Activated CD4-positive, alpha-beta T cell treated with anti-CD3 and anti-CD28 coated beads, Interleukin-2, amount 10 ng/mL, durations not matched to agents 7 days and 5 days (primary cell): ENCODE measurements at places on chromosomes 3 and 15. TPM values are rescaled to one million over a fixed set of nuclear protein-coding genes. Genes with fewer than 3 reads are reported as not detected.
A peak's percentile ranks its signal among the peaks of the same experiment; 100 is the strongest.

GRCh38 chr15:63582179-63582578 lies 15.0 kb upstream of the FBXL22 start:
- H3K4me3 ChIP-seq = no peak overlapping the region
- no peaks in the 10 kb centered on the region for H3K27me3 ChIP-seq
- no peaks in the 10 kb centered on the region for H3K4me1 ChIP-seq
- H3K36me3 ChIP-seq = peaks cover 44% of the 10 kb centered on the region
- no peak for DNase-seq
- H3K27ac ChIP-seq = no peak overlapping the region

- H3K4me3 ChIP-seq = no peak overlapping the region
- no peak for DNase-seq
- H3K36me3 ChIP-seq = no peaks in the 10 kb centered on the region
These were observed 25.4 kb upstream of the OTOL1 start for GRCh38 chr3:161471211-161471610.

- peaks cover 5% of the 10 kb centered on the region for H3K4me1 ChIP-seq
- H3K27ac ChIP-seq = no peak overlapping the region
- H3K4me3 ChIP-seq = no peak overlapping the region
- peaks cover 25% of the 10 kb centered on the region for H3K27me3 ChIP-seq
These were observed 10.8 kb upstream of the GRIP2 start for GRCh38 chr3:14550651-14551611.

DNA sequence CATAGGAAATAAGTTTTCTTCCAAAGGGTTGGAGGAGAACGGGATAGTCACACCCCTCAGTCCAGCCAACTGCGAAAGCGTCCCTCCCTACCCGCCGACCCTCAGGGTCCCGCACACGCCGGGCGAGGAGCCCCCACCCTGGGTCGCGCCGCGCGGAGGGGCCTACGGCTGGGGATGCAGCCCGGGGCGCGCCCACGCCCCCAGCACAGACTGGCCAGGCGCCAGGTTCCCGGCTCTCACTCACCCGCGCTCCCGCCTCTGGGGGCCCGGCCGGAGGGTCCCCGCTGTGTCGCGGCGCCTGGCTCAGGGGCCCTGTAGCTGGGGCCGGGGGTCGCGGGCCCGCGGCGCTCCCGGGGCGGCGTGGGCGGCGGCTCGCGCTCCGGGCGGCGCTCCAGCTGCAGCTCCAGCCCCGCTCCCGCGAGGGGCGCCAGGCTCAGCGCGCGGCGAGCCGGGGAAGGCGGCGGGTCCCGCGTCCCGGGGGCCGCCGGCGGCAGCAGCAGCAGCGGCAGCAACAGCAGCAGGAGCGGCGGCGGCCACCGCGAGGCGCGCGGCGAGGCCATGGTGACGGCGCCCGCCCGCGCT lies 375 bp downstream of the HEG1 start:
- peaks cover 11% of the 10 kb centered on the region for H3K36me3 ChIP-seq
- H3K27ac ChIP-seq = peak overlapping the region; percentile 85
- peaks cover 52% of the 10 kb centered on the region for H3K4me1 ChIP-seq

DNA sequence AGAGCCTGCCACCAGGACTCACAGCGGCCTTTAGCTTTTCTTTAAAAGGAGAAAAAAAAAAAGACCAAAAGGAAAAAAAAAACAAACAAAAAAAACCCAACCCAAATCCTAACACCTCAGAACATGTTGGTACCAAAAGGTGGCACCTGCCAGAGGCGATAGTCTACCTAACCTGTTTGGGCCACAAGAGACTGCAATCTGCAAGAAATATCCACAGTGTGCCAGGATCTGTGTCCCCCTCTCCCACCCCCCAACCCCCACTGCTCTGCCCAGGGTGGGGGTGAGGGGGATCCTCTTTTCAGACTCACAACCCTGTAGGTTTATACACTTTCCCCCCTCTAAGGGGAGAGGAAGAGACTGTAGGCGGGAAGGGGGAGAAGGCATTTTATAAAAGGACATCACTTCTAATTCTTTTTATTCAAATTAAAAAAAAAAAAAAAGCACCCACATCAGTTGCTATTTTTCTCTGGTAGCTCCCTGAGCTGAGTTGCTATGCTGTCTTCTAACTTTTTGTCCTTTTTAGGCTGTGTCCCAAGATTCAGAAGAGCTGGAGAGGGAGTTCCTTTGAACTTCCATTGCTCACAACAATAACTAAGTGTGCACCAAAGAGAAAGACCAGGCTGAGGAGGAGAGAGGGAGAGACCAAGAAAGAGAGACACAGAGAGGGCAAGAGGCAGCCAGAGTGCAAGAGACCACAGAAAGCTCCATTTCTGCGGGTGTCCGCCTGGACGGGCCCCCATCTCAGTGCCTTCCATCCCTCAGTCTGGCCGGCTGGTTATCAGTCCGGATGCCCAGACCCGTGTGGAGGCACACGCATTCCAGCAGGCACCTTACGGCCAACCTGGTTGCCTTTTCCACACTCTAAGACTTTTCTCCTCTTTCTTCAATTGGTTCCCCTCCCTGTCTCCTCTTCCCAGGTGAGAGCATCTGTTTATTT lies 48.9 kb downstream of the TLE3 start:
- no peaks in the 10 kb centered on the region for H3K27me3 ChIP-seq
- peaks cover 31% of the 10 kb centered on the region for H3K36me3 ChIP-seq
- no peaks in the 10 kb centered on the region for H3K4me1 ChIP-seq
- H3K27ac ChIP-seq = no peak overlapping the region
- no peak for DNase-seq
- no peak overlapping the region for H3K4me3 ChIP-seq

DNA sequence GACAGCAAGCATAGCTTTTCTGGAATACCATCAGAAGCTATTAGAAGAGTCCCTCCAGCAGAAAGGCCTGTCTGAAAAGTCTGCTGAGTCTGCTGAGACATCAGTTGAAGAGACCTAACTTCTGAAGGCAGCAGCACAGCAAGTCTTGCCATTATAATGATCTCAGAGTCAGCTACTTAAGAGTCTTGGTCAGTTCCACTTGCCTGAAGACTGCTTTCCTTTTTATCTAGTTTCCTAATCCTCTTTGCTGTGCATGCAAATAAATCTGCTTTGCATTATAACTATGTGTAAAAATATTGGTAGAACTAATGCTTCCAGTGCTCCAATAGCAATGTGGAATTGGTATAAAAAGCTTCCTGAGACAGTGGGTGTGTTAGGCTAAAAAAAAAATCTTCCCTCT lies 34.9 kb upstream of the CPOX start:
- no peaks in the 10 kb centered on the region for H3K36me3 ChIP-seq
- DNase-seq = no peak
- H3K4me3 ChIP-seq = no peak overlapping the region

DNA sequence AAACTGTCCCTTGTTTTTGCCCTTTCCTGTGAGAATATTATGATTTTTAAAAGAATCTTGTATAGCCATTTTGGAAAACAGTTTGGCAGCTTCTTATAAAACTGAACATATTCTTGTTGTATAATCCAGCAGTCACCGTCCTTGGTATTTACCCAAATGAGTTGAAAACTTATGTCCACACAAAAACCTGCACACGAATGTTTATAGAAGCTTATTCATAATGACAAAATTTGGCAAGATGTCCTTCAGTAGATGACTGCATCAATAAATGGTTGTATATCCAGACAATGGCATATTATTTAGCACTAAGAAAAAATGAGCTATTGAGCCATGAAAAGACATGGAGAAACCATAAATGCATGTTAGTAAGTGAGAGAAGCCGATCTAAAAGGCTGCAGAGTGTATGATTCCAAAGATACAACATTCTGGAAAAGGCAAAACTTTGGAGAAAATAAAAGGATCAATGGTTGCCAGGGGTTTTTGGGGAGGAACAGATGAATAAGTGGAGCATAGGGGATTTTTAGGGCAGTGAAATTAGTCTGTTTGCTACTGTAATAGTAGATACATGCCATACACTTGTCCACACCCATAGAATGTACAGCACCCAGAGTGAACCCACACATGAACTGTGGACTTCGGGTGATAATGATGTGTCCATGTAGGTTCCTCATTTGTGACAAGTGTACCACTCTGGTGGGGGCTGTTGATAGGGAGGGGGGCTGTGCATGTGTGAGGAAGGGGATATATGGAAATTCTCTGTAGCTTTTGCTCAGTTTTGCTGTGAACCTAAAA lies 31.7 kb downstream of the LIMD1 start:
- H3K36me3 ChIP-seq = peaks cover 16% of the 10 kb centered on the region
- no peak overlapping the region for H3K27ac ChIP-seq
- no peak for DNase-seq
- H3K4me1 ChIP-seq = peaks cover 12% of the 10 kb centered on the region
- H3K27me3 ChIP-seq = no peaks in the 10 kb centered on the region

DNA sequence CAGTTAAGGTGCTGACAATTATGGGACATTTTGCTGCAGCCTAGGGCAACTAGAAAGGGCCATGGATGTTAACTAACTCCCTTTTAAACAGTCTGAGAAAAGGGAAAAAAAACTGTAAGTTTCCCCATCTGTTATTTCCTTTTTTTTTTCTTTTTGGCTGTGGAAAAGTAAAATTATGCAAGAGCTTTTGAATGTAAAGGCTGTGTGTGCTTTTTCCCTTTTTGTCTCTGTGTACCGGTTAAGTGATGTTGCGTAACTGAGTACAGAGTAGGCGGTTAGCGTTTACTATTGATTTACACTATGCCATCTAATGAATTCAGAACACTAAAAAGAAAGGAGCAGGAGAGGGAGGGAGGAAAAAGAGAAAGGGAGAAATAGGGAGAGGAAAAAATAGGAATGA lies 403.6 kb downstream of the TIGIT start:
- H3K4me1 ChIP-seq = no peaks in the 10 kb centered on the region
- no peak overlapping the region for H3K27ac ChIP-seq
- DNase-seq = no peak
- no peaks in the 10 kb centered on the region for H3K36me3 ChIP-seq
- no peak overlapping the region for H3K4me3 ChIP-seq

GRCh38 chr3:38829404-38829803 lies 13.4 kb upstream of the SCN10A start:
- peaks cover 2% of the 10 kb centered on the region for H3K27me3 ChIP-seq
- H3K4me3 ChIP-seq = no peak overlapping the region
- no peak overlapping the region for H3K27ac ChIP-seq
- no peaks in the 10 kb centered on the region for H3K36me3 ChIP-seq
- H3K4me1 ChIP-seq = peaks cover 9% of the 10 kb centered on the region
- no peak for DNase-seq

DNA sequence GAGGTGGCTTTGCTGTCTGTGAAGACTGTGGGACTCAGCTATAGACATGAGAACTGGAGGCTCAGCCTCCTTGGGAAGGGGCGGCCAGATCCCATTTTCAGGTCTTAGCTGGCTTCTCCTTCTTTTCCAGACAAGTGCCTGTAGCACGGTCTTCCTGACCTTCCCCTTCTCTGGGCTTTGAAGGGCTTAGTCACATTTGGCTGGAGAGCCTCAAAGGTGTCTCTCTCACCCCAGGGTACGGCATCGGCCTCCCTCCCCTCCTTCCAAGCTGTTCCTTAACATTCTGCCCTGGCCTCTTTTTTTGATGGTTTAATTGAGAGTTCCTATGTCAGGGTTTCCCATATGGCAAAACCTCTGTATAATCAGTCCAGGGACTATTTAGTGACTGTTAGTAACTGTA lies 242.7 kb downstream of the THSD4 start:
- H3K27ac ChIP-seq = no peak overlapping the region
- H3K36me3 ChIP-seq = no peaks in the 10 kb centered on the region
- no peaks in the 10 kb centered on the region for H3K4me1 ChIP-seq
- no peak for DNase-seq
- no peak overlapping the region for H3K4me3 ChIP-seq

DNA sequence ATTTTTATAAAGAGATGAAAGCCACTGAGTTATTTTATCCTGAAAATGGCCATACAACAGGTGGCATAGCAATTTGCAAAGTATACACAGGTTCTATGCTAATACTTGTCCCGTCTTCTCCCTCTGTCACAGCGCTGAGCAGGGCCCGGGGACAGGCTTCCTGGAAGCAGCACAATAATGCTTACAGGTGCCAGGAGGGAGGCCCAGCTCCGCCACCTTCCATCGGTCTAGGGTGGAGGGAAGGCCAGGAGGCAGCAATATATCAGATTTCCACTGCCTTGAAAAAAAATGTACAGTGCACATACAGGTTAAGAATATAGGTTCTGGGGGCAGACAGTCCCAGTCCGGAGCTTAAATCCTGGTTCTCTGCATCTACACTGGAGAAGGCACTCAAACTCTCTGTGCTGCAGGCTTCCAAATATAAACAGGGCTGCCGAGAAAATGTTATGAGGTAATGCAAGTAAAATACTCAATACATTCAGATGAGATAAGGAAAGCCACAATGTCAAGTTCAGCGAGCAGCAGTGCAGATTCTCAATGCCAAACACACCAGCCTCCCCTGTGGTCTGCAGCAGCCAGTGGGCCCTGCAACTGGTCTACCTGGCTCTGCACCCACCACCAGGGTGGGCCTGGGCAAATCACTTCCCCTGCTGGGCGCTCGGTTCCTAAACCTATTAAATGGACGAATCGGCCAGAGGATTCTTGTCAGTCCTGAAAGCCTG lies 189.6 kb downstream of the XXYLT1 start:
- H3K4me1 ChIP-seq = peaks cover 1% of the 10 kb centered on the region
- DNase-seq = no peak
- no peak overlapping the region for H3K4me3 ChIP-seq

DNA sequence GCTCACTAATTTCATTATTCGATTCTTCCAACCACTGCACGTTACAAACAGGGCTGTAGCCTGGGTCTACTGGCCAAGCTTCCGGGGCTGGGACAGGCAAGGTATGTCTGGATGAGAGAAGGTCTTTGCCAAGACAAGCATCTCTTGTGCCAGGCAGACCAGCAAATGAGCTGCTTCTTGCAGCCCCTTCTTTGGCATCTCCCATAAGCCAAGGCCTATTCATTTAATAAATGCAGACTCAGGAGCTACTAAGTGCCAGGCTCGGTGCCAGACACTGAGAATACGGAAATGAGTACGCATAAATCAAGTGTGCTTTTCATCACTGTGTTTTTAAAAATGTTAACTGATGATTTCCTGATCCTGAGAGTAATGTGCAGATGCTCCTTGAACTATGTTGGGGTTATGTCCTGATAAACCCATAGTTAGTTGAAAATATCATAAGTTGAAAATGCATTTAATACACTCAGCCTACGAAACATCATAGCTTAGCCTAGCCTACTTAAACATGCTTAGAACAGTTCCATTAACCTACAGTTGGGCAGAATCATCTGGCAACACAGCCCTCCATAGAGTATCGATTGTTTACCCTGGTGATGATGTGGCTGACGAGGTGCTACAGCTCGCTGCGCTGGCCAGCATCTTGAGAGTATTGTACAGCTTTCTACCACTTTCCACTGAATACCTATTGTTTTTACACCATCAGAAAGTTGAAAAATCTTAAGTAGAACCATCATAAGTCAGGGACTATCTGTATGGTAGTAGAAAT lies 135.0 kb upstream of the CTDSPL start:
- H3K27me3 ChIP-seq = peaks cover 19% of the 10 kb centered on the region
- H3K4me1 ChIP-seq = no peaks in the 10 kb centered on the region
- H3K27ac ChIP-seq = no peak overlapping the region
- DNase-seq = no peak
- H3K36me3 ChIP-seq = no peaks in the 10 kb centered on the region
- no peak overlapping the region for H3K4me3 ChIP-seq

Gene ARHGAP11A
- total RNA-seq = 148 TPM

Gene DUOXA2
- total RNA-seq = not detected

Gene DUOXA1
- total RNA-seq = not detected

Gene IGSF10
- total RNA-seq = not detected

Gene IL17RD
- not detected for total RNA-seq

Gene LNP1
- 0.72 TPM for total RNA-seq
